ENCODE measurements at places on chromosomes 11 and 22.

- no peak for DNase-seq
Observed at GRCh38 chr11:64020976-64021756, 14.6 kb upstream of the FLRT1 start.

GRCh38 chr11:1130276-1131032 lies 27.3 kb upstream of the MUC5AC start:
- DNase-seq: no peak

DNA sequence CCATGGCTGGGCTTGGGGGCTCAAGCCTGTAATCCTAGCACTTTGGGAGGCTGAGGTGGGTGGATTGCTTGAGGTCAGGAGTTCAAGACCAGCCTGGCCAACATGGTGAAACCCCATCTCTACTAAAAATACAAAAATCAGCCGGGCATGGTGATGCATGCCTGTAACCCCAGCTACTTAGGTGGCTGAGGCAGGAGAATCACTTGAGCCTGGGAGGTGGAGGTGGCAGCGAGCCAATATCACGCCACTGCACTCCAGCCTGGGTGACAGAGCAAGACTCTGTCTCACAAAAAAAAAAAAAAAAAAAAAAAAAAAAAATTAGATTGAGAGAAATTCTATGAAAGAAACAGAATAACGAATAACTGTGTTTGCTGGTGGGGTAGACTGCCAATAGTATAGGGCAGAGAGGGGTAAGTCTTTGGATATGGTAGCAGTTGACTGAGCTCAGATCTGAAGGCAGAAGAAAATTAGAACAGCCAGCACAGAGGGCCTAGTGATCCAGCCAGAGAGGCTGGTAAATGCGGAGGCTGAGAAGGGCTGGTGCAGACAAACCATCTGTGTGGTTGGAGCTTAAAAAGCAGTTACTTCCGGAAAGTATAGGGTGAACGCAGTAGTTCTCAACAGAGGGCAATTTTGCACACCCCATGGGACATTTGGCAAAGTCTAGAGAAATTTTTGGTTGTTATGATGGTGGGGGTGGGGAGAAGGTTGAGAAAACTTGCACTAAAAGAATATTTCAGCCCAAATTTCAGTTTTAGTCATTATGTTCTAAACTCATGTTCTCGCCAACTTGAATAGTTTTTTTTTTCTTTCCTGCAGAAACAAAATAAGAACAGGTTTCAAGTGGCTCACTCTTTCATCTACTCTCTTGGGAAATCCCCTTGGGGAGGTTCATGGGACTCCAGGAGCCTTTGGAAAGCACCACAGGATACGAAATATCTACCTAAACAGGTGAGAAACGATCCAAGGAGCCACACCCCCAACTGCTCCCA lies 1.6 kb upstream of the HORMAD2 start:
- no peak for DNase-seq

DNA sequence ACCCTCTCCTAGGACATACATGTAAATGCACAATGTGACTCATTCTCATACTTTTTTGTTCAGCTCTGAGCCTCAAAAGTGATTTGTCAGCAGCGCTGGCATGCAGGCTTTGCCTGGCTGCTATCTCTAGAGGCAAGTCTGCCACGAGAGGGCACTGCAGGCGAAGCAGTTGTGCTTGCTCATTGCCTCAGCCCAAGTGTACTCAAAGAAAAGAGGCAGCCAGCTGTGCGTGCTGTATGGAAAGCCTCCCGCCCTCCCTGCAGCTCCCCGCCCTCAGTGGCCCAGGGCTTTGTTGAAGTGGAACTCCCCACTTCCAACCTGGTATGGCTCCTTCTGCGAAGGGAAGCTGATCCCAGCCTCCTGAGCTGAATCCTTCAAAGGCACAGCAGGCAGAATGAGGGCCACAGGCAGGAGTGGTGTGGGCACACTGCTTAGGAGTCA lies 16.3 kb downstream of the SDHAF2 start:
- DNase-seq: peak; percentile 91

GRCh38 chr11:92784331-92784730 lies 185.1 kb upstream of the MTNR1B start:
- no peak for DNase-seq

- peak; percentile 73 for DNase-seq
Observed at GRCh38 chr11:123473941-123474677, 44.0 kb downstream of the GRAMD1B start.

DNA sequence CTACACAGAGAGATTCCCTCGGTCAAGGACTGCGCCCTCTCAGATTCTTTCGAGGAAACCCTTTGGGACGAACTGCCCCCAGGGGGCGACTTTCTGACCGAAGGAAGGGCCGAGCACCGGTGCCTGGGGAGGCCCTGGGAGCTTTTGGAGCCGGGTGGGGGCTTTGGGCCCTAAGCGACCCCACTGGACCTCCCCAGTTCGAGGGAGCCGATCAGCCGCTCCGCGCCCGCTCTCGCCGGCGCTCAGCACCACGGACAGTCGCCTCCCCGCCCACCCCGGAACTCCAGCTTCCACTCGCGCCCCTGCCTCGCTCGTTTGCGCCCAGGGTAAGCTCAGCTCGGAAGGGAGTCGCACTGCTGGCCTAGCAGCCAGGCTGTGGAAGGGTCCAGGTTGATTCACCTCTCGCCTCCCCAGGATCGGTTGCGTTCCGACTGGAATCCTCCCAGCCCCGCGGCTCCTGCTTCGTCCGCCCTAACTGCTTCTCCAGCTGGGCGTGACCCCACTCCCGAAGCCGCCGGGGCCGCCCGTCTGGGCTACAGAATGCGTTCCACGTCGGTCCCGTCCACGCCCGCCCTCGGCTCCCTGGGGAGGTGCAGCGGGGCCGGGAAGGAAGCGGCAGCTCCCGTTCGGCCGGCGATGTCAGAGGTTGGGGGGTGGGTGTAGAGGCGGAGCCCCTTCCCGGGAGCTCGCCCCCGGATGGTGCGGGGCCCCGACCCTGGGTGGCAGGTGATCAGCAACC lies 428 bp downstream of the SCN3B start:
- DNase-seq: peak; percentile 11

- DNase-seq: no peak
Observed at GRCh38 chr11:96260067-96260511, 82.9 kb downstream of the MAML2 start.

DNA sequence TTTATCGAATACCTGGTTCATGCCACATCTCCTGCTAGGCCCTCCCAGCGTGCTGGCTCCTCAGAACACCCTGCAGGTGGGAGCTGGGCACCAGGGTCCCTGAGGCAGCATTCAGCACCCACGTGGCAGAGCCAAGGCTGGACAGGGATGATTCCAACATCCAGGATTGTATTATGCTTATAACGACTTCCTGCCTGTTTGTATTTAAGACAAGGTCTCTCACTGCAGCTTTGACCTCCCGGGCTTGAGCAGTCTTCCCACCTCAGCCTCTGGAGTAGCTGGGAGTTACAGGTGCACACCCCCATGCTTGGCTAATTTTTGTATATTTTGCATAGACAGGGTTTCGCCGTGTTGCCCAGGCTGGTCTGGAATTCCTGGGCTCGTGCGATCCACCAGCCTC lies 64.7 kb upstream of the WNT7B start:
- no peak for DNase-seq

DNA sequence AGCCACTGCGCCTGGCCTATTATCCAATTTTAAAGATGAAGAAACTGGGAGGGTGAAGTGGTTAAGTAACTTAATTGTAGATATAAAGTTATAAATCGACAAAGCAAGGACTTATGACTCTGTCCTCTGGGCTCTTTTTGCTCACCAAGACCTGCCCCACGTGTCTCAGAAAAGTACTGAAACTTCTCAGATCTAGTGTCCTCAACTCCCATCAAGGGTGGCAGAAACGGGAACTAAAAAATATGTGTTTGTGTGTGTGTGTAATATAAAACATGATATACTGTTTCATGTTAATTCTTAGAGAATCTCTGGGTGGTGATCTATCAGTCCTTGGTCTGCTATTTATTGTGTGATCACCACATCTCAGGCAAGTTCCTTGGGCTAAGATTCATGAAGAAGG lies 104.9 kb downstream of the GAB2 start:
- DNase-seq: no peak

DNA sequence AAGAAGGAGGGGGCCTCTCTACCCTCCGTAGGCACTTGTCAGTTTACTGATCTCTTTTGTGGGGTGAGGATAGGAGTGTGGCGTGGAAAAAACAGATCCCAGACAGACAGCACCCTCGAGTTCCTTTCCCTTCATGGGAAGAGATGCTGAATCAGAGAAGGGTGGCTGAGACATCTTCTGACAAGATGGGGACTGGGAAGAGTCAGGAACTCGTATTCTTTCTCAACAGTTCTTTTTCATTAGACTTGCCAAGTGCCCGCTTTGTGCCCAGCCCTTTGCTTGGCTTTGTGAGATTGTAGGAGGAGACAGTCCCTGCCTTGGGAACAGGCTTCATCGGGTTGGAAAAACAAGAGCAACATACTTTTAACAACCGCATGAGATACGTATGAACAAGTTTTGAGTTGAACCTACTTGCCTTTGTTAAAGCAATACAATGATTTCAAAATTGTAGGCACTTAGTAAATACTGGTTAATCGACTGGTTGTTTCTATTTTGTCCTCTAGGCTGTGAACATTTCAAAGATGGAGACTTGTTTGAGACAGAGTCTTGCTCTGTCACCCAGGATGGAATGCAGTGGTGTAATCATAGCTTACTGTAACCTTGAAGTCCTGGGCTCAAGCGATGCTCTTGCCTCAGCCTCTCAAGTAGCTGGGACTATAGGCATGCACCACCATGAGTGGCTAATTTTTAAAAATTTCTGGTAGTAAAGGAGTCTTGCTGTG lies 1.1 kb downstream of the RRM1 start:
- peak; percentile 44 for DNase-seq

DNA sequence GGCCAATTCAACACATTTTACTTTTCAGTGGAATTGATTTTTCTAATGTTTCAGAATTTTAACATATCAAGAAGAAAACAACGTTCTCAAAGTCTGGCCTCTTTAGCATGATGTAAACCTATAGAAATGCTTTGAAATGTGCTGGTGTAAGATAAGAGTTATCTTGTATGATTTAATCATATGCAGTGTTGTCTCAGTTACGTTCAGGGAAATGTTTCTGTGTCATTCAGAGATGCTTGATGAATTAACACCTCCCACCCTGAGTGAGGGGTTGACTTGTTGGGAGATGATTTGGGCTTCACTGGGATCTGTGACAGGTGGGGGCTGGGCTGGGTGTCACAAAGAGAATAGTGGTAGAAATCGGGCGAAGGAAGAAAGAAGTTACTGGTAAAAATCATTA lies 15.7 kb upstream of the MYO18B start:
- no peak for DNase-seq

GRCh38 chr11:65653229-65654225 lies 9.2 kb downstream of the RELA start:
- DNase-seq: peak; percentile 4

GRCh38 chr11:17553249-17553546 lies 6.1 kb downstream of the OTOG start:
- no peak for DNase-seq

- DNase-seq: no peak
Observed at GRCh38 chr11:120385655-120386054, 49.4 kb downstream of the ARHGEF12 start.

GRCh38 chr11:70603756-70604211 lies 205.5 kb downstream of the CTTN start:
- no peak for DNase-seq

GRCh38 chr11:29336727-29337575 lies 679.9 kb downstream of the KCNA4 start:
- DNase-seq: no peak

DNA sequence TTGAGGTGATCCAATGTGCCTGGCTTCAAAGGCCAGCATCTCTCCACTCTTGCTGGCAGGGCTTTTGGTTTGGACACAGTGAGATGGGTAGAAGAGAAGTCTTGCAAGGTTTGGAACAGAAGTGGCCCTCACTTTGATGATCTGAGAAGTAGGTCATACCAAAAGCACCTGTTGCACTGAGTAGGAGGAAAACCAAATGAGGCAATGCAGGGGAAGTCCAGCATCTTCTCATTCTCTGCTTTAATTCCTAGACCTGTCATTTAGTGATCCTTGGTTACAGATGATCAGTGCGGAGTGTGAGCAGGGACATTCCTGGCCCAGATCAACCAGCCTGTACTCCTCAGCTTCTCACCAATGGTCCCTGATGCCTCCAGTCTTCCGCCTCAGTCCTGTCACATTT lies 990.5 kb downstream of the OPCML start:
- DNase-seq: no peak

- DNase-seq: no peak
Observed at GRCh38 chr22:37287550-37287951, 5.2 kb downstream of the CYTH4 start.

GRCh38 chr11:134028368-134028920 lies 40.4 kb upstream of the JAM3 start:
- no peak for DNase-seq

Data from GM04504 (cell line).